ENCODE measurements at places on chromosomes 1 and 21.

DNA sequence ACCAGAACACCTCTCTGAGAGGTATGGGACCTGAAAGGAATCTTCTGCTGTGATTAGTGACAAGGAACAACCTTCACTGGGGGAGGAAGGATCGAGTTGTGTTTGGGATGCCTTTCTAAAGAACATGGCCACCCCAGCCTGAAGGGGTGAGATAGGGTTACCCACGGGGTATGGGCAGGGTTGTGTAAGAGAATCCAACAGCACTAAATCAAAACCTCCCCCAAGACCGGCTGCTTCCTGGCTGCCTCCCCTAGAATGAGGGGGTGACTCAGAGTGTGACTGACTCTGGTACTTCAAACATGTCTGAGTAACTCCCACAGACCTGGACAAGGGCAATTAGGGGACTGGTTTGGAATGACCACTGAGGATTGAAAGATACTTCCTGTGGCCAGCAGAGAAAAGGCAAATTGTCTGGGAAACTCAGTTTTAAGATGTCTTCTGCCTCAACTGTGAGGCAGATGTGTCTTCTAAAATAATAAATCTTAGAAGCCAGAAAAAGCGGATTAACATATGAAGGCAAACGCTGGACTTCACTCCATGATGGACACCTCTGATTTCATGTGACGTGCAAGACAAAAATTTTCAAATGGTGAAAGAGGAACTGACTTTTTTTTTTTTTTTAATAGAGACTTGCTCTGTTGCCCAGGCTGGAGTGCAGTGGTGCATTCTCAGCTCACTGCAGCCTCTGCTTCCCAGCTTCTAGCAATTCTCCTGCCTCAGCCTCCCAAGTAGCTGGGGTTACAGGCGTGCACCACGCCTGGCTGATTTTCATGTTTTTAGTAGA, 6.7 kb upstream of the PTPN14 start:
- no peak for DNase-seq

GRCh38 chr1:185896863-185897262, 162.7 kb downstream of the HMCN1 start:
- no peak for DNase-seq

- no peak for DNase-seq
These were observed 5.8 kb upstream of the ALDH4A1 start for GRCh38 chr1:18907917-18908845.

DNA sequence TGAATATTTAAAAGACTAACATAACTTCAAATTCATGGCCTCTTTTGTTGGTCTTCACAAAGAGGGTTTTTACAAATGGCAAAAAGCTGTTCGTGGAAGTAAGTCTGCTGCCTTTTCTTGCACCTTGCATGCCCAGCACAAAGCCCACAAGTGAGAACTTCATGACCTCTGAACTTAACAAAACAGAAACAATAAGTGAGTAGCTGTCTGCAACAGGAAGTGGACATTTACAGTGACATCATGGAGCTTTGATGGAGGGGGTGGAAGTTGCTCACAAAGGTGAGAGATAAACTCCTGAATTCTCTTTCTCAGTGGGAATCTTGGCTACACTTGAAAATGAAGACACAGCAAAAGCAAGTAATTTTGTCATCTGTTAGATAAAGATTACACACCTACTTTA, 303.3 kb upstream of the DEPDC1 start:
- DNase-seq: no peak

DNA sequence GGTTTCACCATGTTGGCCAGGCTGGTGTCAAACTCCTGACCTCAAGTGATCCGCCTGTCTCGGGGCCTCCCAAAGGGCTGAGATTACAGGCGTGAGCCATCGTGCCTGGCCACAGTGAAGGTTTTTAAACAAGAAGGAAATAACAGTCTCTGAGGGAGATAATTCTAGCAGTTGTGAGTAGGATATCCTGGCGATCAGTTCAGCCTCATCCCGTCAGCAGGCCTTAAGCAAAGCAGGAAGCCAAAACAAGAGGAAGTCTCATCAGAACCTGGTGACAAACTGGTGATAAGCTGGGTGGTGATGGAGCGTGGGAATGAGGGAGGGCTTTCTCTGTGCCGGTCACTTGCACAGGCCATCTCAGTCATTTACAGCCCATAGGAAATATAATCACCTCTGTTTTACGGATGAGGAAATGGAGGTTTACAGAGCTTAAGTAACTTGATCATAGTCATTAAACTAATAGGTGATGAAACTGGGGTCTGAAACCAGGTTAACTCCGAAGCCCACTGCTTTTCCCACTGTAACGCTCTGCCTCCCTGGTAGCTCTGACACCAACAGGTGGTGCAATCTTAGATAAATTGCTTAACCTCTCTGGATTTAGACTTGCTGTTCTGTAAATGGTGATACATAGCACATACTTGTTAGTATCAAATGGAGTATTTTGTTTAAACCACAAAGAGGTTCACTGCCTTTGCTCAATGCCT, 40.8 kb upstream of the A3GALT2 start:
- DNase-seq: no peak

Data from central memory CD4-positive, alpha-beta T cell (primary cell).